ENCODE measurements at places on chromosomes 6 and 20.

DNA sequence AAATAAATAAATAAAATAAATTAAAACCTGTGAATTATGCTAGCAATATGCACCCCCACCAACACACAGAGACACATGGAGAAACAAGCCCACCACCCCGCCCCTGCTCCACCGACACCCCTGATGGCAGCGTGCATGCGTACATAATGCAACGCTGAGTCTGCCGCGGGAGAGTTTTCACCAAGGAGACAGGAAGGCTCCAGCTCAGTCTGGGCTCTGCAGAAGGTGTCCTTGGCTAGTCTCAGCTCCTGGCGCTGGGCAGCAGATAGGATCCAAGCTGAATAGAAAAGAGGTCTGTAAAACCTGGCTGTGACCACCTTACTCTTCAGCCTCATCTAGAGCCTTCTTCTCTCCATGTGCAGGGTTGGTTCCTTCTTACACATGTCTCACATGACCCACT lies 26.5 kb upstream of the HECA start:
- DNase-seq, result no peak

DNA sequence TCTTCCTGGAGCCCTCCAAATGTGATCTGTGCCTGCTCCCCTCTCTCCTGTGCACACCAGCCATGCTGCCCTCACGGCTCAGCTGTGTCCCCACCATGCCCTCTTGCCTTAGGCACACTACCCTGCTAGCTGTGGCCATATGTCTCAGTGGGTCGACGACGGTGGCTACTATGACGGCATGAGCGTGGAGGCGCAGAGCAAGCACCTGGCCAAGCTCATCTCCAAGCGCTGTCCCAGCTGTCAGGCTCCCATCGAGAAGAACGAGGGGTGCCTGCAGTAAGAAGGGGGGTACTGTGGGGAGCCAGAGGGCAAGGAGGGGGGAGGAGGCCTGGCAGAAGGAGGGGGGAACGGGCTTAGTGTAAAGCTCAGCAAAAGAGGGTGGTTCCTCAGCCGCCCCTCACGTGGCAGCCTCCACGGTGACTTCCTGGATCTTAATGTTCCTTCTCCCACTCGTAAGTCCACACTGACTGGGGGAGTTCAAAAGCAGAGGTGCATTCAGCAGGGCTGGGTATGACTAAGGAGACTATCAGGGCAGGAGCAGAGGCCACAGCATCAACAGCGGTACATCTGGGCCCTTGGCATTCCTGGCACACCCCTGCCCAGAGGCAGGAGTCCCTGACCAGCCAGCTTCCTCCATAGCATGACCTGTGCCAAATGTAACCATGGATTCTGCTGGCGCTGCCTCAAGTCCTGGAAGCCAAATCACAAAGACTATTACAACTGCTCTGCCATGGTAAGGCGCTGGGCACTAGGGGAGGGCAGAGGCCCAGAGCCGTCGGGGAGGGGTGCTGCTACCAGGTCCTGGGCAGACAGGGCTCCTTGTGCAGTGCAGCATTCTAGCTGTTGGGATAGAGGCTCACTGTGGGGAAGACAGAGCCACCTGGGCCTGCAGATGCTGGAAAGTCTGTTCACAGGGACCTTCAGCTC lies 8.0 kb downstream of the DNPH1 start:
- DNase-seq, result no peak

DNA sequence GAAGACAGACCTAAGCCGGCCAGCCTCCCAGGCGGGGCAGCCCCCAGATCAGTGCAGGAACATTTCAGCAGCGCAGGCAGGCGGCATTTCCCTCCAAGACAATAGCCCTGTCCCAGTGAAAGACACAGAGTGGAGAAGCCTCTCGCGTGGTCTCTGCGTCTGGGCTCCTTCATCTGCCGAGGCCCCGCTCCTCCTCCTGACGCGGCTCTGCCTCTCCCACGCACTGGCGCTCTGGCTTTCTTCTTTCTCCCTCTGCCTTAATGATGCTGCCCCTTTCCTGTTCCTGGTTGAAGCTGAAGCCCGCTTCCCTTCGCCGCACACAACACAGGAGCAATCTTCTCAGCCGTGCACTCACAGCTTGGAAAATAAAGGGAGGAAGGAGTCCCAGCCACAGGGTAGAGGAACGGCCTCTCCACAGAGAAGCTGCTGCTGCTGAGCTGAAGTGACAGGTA lies 347.5 kb downstream of the CDH4 start:
- DNase-seq, result no peak

GRCh38 chr6:127342946-127343808 lies at the start of gene ECHDC1:
TSS of gene ECHDC1 (minus strand) at chr6:127343609. CDS start at chr6:127331028, 12,581 bp downstream.
- peak; percentile 66 for DNase-seq

DNA sequence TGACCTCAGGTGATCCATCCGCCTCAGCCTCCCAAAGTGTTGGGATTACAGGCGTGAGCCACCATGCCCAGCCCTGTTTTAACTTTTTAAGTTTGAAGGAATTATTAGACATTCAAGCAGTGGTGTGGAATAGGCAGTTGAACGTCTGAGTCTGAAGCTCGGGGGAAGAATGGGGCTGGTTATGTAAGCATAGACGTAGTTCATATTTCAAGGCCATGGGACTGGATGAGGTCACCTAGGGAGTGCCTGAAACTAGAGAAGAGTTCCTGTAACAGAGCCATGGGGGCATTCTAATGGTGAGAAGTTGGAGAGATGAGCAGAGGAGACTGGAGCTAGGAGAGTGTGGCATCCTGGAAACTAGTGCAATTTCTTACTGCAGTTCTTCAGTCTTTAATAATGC lies 6.4 kb downstream of the CDKAL1 start:
- peak; percentile 17 for DNase-seq

GRCh38 chr6:44303842-44304241 lies 9.3 kb downstream of the AARS2 start:
- no peak for DNase-seq

DNA sequence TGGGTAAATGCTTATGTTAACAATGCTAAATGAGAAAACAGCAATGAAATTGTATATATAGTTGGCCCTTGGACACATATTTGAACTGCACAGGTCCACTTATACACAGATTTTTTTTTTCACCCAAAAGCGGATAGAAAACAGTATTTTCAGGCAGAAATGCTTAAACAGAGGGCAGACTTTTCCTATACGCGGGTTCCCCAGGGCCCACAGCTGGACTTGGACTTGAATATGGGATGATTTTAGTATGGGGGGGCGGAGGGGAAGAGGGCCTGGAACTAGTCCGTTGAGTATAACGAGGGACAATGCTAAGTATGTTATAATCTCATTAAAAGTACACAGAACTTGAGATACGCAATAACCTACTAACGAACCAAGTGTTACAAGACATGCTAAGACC lies 1.1 kb upstream of the PRSS35 start:
- no peak for DNase-seq

DNA sequence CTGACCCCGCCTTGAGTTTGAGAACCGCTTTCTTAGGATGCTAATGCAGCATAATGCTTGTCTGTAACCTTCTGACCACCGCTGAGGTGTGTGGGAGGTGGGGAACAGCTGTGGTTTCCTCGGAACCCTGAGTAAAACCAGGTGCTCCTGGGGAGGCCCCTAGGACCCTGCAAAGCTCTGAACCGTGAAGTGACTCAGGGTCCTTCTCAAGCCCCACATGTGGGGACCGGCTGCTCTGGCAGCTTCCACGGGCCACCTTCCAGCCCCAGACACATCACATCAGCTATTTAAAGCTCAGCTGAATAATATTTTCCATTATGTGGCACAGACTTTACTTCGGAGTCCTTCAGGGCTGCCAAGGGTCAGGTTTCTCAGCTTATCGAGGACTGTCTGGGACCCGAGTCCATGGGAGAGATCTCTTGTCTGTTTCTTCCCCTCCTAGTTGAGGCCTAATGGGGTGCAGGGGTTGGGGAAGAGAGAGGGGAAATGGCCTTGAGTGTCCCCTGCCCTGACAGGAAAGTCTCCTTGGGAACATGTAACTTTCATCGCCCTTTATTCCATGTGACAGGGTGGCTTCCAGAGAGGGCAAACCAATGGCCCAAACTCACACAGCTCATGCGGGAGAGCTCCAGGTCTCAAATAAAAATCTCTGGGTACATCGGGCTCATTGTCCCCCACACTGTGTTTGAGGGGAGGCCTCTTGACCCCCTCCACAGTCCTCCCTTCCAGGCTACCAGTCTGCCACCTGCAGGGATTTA lies 186.1 kb upstream of the SLC24A3 start:
- no peak for DNase-seq

- peak; percentile 36 for DNase-seq
These were observed 350.9 kb upstream of the HSF2 start for GRCh38 chr6:122048570-122048969.

DNA sequence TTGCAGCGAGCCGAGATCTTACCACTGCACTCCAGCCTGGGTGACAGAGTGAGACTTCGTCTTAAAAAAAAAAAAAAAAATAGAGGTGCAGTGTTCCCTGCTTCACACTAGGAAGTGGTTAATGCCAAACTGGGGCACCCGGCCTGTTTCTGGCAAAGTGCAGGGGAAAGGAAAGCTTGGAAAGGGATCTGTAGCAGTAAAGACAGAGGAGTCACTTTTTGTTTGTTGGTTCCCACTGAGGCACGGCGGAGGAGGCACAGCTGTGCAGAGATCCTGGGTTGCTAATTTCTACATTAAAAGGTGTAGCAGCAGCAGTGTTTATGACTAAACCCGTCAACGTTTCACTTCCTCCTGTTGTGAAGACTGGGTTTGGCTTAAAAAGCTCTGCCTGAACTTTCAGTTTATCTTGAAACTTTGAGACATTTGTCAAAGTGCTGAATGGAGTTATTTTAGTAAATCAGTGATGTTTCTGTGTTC lies 125.6 kb downstream of the CARMIL1 start:
- DNase-seq, result no peak
